Activated CD4-positive, CD25-positive, alpha-beta regulatory T cell (primary cell): ENCODE measurements at places on chromosomes 6 and 20.

GRCh38 chr6:132830334-132830751, 16.0 kb downstream of the RPS12 start:
- no peak for DNase-seq

- no peak for DNase-seq
Measured at GRCh38 chr6:148868314-148868713, 121.5 kb downstream of the UST start.

DNA sequence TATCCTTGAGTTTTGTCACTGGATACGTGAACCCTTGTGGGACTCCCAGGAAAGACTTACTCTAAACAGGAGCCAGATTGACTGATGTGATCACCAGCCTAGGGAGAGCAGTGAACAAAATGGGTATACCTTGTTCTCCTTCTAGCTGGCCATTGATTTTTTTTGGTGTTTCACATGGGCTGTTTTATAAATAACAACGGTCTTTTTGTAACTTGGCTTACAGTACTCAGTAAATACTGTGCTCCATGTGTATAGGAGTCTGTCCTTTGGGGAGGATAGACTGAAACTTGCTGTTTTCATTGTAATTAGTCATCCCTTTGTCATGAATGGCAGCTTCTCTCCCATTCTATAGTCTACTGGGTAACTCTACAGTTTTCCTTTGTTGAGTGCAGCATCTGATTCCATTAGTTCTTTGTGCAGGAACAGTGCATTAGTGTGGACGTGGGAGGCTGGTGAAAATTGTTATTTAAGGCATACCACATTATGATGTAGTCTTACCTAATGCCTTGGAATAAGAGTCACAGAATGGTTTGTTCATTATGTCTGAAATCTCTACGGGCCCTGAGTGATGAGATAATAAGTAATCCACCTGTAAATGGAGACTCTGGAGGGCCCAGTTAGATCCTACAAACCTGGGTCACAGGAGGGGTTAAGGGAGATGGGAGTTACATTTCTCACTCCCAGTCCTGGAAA, 89.5 kb downstream of the TIAM2 start:
- DNase-seq: no peak

DNA sequence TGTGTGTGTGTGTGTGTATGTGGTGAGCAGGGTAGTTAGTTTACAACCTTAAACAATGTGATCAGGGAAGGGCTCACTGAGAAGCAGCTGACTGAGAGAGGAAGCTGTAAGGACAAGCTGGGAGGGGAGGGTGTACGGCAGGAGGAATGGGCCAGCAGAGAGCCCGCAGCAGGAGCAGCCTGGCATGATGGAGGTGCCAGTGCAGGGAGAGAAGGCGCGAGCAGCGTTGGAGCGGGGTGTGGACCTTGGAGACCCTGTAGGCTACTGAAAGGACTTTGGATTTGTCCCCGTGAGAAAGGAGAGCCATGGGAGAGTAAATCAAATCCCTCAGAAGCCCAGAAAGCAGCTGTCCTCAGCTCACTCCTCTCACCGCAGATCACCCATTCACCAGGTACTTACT, 18.5 kb downstream of the FAM209B start:
- no peak for DNase-seq

DNA sequence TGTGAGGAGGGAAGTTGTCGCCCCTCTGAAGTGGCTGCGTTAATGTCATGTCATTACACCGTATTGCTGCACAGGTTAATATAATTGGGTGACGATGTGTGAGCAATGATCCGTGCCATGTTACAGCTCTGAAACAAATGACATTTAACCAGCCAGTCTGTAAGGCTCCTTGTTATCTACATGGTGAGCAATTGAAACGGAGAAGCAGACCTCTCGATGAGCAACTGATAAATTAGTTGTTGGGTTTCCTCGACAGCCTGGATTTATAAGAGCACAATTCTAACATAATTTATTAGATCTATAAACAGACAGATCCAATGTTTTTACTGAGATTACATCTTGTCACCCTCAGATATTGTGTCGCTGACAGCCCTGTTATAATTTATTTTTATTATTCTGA, 49.9 kb upstream of the MAFB start:
- no peak for DNase-seq

DNA sequence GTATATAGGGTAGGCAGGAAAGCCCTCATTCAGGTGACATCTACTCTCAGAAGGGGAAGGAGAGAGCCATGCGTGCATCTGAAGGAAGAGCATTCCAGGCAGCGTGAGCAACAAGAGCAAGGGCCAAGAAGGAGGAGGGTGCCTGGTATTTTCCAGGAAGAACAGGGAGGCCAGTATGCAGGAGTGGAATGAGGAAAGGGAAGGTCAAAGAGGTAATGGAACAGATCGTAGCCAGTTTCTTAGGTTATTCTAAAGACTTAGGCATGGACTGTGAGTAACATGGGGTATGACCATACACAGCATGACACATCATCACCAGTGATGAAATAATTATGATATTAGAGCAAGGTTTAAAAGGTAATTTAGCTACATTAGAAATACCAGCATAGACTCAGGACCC, 24.1 kb downstream of the ALDH8A1 start:
- DNase-seq: no peak

DNA sequence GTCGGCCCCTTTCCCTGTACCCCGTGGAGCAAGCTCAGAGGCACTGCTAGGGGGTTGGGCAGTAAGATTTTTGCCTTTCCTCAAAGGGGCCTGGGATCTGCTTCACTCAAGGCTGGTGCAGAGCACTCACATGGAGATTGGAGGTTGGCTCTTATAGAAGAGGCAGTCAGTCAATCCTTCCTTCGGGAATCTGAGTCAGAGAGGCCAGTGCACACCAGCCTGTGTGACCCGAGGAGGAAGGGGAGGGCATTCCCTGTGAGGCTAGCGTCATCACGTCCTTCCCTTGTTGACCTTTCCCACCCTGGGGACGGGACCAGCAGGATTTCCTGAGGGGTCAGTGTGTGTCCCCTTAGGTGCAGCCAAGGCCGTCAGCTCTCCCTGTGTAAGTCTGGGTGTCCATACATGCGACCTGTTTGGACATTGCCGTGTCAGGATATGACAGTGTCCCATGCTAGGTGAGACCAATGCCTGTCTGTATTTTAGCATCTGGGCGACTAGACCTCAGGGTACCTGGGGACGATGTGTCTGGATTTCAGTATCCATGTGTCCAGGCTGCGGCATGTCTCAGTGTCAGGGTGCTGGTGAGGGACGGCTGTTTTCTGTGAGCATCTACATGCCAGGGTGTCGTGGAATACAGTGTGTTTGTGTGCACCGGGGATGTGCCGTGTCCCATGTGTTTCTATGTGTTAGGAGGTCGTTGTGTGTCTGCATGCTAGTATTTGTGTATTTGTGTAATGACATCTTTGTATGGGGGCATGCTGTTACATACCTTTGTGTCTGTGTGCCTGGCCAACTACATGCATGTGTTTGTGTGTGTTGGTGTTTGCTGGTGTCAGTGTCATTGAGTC, 2.8 kb upstream of the ZNF512B start:
- no peak for DNase-seq

DNA sequence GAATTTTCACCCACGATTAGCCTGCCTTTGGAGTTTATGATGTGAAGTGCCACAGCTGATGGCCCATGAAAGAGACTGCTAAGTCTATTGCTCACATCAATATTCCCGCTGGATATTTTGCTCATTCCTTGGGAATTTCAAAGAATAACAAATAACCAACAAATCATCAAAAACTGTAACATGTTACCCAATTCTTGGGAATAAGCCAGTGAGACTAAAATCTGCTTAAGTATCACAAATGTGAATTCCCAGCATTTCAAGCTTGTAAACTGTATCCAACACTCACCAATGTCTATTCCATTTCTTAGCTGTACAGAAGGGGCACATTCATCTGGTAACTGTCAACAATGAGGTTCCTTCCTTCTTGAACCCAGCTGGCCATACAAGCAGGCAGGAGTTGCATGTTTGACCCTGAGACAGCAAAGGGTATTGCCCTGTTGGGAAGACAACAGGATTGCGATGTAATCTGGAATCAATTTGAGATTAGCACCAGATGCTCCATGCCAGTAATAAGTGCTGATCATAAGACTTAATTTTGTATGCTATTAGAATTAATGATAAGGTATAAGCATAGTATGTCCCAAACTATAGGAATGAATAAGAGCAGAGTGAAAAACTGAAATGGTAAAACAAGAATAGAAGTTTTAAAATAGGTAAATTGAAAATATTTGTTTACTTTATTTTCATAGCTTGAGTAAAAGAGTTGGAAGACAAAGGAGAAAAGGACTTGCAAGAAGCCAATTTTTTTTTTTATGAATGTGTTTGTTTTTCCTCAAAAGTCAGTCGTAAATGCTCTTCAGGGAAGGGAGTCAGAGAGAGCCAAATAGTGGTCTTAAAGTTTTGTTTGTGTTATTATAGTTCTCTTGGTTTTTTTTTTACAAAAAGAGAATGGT, 58.8 kb downstream of the RSPO3 start:
- DNase-seq: no peak

- no peak for DNase-seq
Measured at GRCh38 chr6:37723016-37723415, 25.3 kb upstream of the MDGA1 start.

GRCh38 chr6:18062733-18063132, 59.7 kb downstream of the NHLRC1 start:
- DNase-seq: no peak

GRCh38 chr6:1554476-1555310, 55.0 kb upstream of the FOXC1 start:
- peak; percentile 62 for DNase-seq

- no peak for DNase-seq
Measured at GRCh38 chr20:24046888-24047287, 58.3 kb upstream of the GGTLC1 start.

GRCh38 chr20:53069132-53069531, 97.0 kb downstream of the TSHZ2 start:
- no peak for DNase-seq

GRCh38 chr20:39946053-39946810, 742.8 kb downstream of the MAFB start:
- DNase-seq: no peak

DNA sequence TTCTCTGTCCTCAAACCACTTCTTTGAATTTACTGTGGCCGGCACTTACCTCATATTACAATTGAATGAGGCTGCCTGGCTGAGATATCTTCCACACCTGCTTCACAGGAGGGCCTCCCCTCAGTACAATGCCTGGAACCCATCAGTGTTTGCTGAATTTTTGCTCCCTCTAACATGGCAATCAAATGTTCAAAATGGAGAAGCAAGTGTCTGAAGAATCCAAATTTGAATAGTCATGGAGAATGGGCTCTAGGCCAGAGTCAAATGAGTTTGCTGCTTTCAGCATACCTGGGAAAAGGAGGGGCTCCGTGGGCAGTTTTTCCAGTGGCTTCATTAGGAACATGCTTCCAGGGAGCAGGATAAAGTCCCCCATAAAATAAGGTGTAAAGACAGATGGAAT, 564.8 kb downstream of the UTRN start:
- no peak for DNase-seq
